Natural killer cell (primary cell): ENCODE measurements at places on chromosomes 6 and 20.
A peak's percentile ranks its signal among the peaks of the same experiment; 100 is the strongest.

- peak; percentile 81 for DNase-seq
Measured at GRCh38 chr6:105452924-105453756, 50.3 kb upstream of the PREP start.

DNA sequence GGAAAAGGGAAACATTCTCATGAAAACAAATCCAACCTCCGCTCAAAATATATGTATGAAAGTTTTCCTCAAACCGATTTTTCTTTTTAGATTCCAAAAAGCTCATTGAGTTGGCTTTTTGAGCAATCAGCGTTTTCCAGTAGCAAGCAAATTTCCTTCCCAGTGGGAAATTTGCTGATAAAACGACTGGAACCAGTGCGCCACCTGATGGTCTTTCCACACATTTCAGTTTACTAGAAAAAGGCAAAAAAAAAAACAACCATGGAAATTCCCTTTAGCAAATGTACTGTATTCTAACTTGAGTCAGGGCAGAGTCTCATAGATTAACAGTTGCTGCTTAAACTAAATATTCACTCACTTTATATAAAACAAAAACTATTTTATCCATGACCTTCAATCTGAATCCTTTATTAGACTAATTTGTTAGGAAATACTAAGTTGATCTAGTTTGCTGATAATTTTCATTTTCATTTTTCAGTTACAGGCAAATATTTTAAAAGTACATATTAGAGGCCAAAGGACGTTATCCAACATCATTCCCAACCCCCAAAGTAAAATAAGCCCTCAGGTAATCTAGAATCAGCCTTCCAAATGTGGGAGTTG, 271.5 kb downstream of the FOXA2 start:
- no peak for DNase-seq

- DNase-seq = peak; percentile 93
Measured at GRCh38 chr20:35303735-35304491, 11.7 kb upstream of the FAM83C start.

GRCh38 chr6:30091577-30092381, 16.2 kb upstream of the RNF39 start:
- DNase-seq = no peak

- no peak for DNase-seq
Measured at GRCh38 chr6:68572975-68573374, 62.1 kb upstream of the ADGRB3 start.

DNA sequence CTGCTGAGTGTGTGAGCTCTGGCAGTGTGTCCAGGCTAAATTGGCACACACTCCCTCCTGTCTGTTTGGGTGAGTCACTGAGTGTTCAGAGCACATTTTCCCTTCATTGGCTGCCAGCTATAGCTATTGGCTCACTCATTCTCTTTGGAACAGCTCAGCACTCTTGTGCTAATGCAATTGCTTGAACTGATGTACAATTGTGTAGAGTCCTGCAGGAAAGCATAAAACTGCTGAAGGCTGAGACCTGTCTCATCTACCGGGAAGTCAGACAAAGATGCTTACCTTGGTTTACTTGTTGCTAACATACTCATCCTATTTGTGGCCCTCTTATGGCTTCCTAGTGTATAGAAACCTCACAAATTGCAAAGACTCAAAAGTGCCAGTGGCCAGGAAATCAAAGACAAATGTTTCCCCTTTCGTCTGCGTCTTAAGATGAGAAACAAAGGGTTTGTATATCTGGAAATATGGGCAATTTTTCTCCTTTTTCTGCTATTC, 351.0 kb downstream of the BCKDHB start:
- DNase-seq = no peak

DNA sequence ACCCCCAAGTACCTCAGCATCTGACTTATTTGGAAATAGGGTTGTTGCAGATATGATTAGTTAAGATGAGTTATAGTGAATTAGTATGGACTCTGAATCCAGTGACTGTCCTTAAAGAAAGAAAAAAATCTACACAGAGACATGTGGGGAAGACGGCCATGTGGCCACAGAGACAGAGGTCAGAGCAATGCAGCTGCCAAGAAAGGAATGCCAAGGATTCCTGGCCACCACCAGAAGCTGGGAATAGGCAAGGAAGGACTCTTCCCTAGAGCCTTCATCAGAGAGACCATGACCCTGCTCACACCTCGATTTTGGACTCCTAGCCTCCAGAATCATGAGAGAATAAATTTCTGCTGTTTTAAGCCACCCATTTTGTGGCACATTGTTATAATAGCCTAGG, 81.8 kb downstream of the FYN start:
- no peak for DNase-seq

GRCh38 chr20:44120676-44121425, 66.1 kb downstream of the JPH2 start:
- no peak for DNase-seq

GRCh38 chr20:46119028-46119546, 973 bp downstream of the CD40 start:
- no peak for DNase-seq

GRCh38 chr20:33419140-33419974, 18.0 kb upstream of the CDK5RAP1 start:
- no peak for DNase-seq

DNA sequence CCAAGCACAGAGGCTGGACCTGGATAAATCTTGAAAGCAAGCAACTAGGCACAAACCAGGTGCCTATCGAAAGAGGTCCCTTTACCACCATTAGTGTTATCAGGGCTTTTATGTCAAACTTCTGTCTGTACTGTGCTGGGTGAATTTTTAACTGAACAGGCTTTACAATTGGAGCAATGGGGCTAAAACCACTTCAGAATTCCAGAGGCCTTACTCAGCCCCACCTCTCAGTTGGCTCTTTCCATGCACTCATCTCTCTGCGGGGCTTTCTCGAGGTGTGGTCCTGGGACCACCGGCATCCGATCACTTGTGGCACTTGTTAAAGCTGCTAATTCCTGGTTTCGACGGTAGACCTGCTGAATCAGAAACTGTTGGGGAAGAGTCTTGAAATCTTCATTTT, 232.5 kb downstream of the SOX4 start:
- no peak for DNase-seq

DNA sequence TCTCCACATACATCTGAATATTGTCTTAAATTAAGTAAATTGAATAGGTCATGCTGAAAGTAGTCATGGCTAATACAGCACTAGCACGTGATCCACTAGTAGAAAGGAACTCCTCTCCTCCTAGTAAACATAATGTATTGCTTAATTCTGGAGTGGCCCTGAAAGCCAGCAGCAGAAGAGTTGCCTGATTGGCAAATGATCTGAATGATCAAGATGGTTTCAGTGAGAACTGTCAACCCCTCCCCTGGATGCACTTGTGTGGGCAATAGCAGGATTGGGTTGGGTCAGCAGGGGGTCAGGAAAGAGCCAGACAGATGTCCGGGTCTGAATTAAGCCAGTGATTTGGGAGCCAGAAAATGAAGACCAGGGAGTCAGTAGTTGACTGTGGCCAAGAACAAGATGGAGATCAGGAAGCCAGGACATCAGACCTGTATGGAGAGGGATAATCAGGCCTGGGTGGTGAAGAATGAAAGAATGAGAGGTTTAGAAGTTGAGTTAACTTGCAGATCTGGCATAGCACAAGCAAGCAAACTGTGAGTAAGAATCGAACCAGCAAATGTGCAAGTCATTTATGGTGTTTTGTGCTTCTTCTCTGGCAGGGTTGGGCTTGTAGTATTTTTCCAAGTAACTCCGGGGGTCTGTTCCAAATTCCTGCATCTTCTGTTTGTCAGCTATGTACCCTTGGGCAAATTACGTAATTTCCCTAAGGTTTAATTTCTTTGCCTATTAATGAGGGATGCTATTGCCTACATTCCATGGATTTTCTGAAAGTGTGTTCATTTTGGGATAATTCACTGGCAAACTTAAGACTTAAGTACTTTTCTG, 304.9 kb downstream of the CD109 start:
- no peak for DNase-seq

DNA sequence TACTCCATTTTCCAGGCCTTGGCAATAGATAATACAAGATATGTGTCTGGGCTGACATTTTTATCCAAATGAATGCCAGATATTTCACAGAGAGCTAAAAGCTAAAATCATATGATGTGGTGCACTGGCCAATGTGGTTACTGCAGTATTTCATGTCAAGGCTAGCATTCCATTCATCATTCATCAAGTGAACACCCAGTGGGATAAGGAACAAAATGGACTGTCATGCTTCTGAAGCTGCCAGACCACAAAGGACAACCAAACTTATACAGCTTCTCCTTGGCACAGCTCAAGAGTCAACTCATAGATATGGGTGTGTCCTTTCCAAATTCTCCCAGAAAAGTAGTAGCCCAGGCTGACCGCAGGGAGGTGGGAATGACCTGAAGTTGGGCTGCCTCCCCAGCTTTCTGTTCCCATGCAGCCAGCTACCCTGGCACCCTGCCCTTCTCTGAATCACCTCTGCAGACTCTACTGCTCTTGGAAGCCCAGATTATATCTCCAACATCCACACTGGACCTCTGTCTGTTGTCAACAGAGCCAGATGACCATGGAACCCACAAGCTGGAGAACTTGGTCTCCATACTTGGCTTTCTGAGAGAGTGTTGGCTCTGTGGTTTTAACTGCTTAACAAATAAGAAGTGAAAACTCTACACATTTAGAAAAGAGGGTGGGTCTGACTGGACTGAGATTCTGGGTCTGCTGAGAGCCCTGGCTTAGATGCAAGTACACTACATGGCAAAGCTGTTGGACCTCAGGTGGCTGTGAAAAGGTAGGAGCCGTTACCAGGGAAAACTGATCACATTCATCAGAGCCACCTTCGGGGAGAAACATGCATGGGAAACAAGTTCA, 122.8 kb downstream of the ALDH8A1 start:
- DNase-seq = no peak

- no peak for DNase-seq
Measured at GRCh38 chr6:37625591-37626374, 71.9 kb downstream of the MDGA1 start.

DNA sequence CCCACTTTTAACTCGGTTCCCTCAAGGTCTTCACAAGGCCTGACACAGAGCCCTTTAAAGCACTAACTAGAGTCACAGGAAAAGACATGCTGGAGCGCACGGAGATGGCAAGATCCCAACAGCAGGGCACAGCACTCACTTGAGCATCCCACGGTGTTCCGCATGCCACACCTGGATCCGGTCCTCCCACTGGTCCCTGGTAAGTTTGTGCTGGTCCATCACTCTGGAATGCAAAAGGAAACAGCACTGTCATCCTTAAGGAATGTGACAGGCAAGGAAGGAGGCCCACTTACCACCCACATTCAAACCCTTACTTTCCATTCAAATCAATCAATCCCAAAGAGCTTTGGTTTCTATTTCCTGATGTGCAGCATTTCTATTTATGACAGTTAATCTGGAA, 34.7 kb downstream of the EZR start:
- no peak for DNase-seq

- no peak for DNase-seq
Measured at GRCh38 chr6:153121311-153121710, 9.8 kb downstream of the RGS17 start.

GRCh38 chr6:71248306-71248765, 40.3 kb upstream of the OGFRL1 start:
- DNase-seq = no peak

GRCh38 chr6:37473364-37474095, 26.2 kb downstream of the CCDC167 start:
- DNase-seq = no peak

DNA sequence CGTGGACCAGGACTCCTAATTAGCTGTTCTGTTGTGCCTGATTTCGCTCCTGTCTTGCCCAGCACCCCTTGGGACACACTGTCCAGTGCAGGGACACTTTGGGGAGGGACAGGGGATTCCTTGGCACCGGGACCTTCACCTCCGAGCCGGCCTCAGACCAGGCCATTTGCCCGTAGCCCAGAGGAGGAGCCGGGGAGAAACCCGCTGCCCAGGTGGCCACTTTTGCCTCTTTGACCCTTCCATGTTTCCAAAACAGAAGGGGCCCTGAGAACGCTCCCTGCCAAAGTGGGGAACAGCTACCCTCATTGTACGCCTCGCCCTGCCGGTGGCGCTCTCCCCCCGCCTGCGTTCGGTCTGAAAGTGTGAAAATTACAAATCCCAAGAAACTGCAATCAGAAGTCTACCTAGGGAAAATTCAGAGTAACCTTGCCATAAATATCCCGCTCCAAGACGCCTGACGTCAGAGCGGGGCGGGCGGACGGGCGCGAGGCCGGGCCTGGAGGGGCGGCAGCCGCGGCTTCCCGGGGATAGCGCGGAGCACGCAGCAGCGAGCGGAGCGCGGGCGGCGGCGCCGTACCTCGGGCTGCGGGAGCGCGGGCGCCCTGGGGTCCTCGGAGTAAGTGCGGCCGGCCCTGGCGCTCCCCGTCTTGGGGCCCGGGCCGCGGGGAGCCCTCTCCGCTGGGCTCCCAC, at the start of gene DAAM2:
TSS of gene DAAM2 (plus strand) at position 527 of the 690 bp plus-strand sequence. CDS start 63,927 bp downstream, outside the sequence.
- DNase-seq = no peak

DNA sequence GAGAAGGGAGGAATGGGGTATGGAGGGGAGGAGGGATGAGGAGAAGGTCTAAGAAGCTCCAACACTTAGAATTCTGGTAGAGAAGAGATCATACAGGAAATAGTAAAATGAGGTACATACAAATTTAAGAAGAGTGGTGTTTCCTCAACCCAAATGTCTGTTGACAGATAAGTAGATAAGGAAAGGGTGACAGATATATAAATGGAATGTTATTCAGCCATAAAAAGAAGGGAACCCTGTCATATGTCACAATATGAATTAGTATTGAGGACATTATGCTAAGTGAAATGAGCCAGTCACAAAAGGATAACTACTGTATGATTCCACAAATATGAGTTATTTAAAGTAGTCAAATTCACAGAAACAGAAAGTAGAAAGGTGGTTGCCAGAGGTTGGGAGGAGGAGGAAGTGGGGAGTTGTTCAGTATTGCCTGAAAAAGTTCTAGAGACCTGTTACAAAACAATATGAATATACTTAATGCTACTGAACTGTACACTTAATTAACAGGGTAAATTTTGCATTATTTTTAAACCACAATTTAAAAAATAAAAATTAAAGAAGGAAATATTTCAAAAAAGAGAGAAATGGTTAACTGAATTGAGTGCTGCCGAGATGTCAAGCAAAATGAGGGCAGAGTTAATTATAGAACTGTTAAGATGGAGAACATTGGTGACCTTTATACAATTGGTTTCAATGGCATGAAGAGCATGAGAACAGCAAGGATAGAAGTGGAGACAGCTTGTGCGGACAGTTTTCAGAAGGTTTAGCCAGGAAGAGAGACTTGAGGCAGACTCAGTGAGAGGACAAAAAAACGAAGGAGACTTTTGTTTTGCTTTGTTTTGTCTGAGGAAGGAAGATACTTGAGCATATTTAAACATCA, 47.6 kb upstream of the ADGRF4 start:
- DNase-seq = no peak

GRCh38 chr6:63355632-63356031, 35.8 kb upstream of the LGSN start:
- no peak for DNase-seq

- no peak for DNase-seq
Measured at GRCh38 chr20:62606551-62607201, 35.6 kb upstream of the SLCO4A1 start.

GRCh38 chr6:94668876-94669275, 908.5 kb upstream of the MANEA start:
- DNase-seq = no peak

DNA sequence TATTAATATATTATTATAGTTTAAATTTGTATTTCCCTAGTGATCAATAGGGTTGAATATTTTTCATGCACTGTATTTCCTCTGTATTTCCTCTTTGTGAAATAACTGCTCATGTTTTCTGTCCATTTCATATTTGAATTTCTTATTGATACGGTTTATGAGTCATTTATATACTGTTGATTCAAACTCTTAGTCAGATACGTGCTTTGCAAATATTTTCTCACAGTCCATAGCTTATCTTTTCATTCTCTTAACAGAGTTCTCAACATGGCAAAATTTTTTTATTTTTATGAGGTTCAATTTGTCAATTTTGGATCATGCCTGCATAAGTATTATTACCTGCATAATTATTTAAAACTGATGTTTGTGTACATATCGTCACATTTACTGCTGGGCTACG, 329.6 kb downstream of the HAO1 start:
- no peak for DNase-seq
